ENCODE measurements at places on chromosomes 3 and 15.

GRCh38 chr3:22959593-22959992 is 243.5 kb upstream of the UBE2E2 start:
- no peak for DNase-seq

DNA sequence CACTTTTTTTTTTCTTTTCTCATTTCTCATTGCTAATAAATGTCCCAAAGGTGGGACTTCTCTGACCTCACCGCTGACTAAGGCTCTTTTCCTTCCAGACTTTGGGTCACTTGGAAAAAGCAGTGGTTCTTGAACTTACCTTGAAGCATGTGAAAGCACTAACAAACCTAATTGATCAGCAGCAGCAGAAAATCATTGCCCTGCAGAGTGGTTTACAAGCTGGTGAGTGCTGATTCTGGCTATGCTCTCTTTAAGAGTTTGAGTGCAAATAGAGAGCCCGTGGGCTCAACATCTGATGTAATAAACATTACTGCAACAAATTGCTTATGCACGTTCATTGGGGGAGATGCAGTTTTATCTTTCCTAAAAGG is 2.0 kb downstream of the BHLHE40 start:
- no peak for DNase-seq

DNA sequence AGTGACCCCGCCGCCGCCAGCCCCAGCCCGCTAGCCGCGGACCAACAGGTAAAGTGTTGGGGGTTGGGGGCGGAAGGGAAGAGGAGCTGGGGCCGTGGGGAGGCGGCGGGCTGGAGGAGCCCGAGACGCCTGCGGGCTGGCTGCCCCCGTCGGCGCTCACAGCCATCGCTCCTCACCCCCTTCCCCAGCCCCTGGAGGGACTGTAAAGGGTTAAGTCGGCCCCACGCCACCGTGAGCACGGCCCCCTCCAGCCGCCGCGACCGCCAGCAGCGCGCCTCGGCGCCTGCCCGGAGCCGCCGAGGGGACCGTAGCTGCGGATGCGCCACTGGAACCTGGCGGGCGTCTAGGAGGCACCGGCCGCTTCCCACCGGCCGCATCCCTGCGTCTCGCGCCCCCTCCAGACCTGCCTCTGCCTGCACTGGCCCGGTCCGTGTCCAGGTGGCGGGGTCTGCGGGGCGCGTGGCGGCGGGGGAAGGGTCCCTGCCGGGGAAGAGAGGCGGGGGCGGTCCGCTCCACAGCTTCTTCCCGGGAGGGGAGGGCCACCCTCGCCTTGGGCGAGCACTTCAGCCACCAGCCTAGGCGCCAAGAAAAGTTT is 522 bp downstream of the MED12L start:
- DNase-seq: peak; percentile 22

- DNase-seq: no peak
Observed at GRCh38 chr3:116440196-116440595, 5.1 kb downstream of the LSAMP start.

GRCh38 chr3:188749010-188749617 is 422.7 kb upstream of the TPRG1 start:
- DNase-seq: no peak

DNA sequence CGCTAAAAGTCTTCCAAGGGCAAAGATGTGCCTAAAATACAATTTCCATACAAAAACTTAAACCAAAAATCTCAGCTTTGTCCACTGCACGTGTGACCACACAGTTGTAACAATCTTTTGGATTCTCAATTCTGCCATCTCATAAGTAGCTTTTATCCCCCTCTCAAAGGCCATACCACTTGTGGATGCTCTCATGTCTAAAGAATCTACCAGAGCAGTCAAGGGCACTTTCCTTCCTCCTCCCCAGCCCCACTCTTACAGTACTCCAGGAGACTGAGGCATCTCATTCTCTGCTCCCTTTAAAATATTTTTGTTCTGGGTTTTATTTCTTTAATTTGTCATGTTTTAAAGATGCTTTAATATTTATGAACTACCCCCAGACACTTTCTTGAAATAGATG is 102.3 kb upstream of the PFN2 start:
- no peak for DNase-seq

GRCh38 chr3:170425491-170426239 is 7.0 kb downstream of the CLDN11 start:
- no peak for DNase-seq

GRCh38 chr3:37453393-37454389 is 279.3 kb upstream of the LRRFIP2 start:
- DNase-seq: peak; percentile 20

DNA sequence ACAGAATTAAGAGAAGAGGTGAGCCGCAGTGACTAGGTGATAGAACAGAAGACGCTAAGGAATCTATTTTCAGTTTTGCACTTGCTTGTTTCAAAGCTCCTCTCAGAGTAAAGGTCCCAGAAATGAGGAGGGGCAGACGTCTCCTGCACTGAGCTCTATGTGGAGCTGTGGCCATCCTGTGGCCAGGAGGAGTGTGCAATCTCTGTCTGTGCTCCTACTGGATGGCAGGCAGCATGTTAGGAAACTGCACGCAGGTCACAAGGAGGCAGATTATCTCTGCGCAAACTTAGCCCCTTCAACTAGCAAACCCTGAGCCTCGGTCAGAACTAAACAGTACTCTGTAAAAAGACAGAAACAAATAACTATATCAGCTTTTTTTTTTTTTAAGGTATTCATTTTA is 31.1 kb upstream of the PPIB start:
- DNase-seq: no peak

DNA sequence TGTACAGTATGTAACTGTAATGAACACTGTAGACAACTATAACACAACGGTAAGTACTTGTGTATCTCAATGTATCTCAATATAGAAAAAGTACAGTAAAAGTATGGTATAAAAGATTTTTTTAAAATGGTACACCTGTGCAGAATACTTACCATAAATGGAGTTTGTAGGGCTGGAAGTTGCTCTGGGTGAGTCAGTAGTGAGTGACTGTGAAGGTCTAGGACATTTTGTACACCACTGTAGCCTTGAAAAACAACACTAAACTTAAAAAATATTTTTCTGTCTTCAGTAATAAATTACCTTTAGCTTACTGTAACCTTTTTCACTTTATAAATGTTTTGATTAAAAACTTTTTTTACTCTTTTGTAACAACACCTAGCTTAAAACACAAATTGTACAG is 142.9 kb downstream of the ATG7 start:
- no peak for DNase-seq

- no peak for DNase-seq
Observed at GRCh38 chr15:41504751-41505492, 8.7 kb downstream of the LTK start.

- DNase-seq: no peak
Observed at GRCh38 chr3:129261894-129262293, 12.5 kb downstream of the COPG1 start.

DNA sequence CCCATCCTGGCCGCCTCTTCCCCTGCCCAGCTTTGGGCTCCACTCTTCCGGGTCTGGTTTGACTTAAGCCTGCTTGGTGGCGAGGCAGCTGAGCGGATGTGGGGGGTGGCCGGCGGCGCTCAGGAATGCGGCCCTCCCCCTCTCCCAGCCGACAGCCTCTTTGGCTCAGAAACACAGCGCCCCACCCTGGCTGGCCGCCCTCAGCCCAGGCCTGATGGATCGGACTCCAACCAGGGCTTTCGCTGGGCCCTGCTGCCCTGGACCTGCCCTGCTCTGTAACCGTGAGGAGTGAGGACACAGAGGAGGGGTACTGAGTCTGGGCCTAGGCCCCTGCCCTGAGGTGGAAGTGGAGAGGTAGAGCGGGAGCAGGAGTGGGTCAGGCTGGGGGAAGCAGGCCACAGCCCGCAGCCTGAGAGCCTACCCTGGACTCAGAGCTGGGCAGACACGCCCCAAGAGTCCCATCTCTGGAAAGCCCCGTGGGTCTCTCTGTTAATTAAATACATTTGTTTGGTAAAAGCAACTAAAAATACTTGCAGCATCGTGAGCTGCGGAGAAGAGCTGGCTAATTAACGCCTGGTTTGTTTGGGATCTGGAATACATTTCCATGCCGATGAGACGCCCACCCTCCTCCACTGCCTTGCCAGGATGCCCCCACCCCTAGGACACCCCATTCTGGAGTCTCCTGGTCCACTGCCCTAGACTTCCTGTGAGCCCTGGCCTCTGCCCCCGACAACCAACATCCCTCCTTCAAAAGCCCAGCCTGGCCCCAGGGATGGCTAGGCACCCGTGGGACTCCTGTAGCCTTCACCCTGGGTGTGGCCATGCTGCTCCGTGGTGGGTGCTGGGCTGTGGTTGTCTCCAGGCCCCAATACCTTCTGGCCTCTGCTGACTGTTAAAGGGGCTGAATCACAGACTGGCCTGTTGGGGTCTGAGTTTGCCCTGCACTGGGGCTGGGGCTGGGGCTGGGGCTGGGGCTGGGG is 19.6 kb downstream of the PLXNA1 start:
- DNase-seq: peak; percentile 68

DNA sequence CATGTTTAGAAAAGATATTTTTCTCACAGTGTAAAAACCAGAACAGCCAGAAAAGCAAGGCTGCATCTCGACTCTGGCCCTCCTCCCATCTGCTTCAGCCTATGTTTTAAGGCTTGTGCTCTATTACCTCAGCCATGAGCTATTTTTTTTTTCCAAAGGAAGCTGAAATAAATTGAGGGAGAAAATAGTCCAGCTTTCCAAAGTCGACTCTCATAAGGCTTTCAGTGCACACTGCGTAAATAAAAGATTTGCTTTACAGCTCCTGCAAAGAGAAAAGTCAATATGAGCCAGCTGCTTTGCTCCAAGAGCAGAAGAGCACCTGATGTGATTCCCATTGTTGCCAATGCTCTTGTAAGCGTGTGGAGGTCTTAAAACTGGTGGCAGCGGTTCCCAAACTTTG is 26.7 kb downstream of the SCG3 start:
- peak; percentile 56 for DNase-seq

GRCh38 chr3:107907996-107908395 is 182.8 kb downstream of the CD47 start:
- no peak for DNase-seq

GRCh38 chr3:114758831-114759699 is 388.0 kb downstream of the ZBTB20 start:
- DNase-seq: peak; percentile 19

- DNase-seq: peak; percentile 55
Observed at GRCh38 chr3:170999737-171000242, 26.7 kb downstream of the SLC2A2 start.

GRCh38 chr3:20079621-20080020 is 39.4 kb downstream of the KAT2B start:
- no peak for DNase-seq

DNA sequence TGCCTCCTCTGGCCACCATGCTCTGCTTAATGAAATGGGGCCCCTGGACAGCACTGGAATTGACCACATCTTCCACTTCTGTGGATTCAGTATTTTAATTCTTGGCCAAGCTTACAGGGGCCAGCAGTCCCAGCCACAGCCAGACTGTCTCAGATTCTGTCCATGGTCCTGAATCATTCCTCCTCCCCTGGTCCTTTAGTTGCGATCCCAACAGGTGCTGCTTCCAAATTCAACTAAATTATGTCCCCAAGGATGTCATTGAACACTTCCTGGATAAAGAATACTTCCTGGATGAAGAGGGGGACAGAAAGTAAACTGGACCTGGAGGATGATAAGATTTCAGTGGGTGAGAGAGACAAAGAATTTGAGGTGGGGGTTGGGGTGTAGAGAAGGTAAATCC is 111.1 kb upstream of the FOXB1 start:
- DNase-seq: no peak

- peak; percentile 8 for DNase-seq
Observed at GRCh38 chr3:127170814-127171213, 22.1 kb upstream of the PRR23E start.

DNA sequence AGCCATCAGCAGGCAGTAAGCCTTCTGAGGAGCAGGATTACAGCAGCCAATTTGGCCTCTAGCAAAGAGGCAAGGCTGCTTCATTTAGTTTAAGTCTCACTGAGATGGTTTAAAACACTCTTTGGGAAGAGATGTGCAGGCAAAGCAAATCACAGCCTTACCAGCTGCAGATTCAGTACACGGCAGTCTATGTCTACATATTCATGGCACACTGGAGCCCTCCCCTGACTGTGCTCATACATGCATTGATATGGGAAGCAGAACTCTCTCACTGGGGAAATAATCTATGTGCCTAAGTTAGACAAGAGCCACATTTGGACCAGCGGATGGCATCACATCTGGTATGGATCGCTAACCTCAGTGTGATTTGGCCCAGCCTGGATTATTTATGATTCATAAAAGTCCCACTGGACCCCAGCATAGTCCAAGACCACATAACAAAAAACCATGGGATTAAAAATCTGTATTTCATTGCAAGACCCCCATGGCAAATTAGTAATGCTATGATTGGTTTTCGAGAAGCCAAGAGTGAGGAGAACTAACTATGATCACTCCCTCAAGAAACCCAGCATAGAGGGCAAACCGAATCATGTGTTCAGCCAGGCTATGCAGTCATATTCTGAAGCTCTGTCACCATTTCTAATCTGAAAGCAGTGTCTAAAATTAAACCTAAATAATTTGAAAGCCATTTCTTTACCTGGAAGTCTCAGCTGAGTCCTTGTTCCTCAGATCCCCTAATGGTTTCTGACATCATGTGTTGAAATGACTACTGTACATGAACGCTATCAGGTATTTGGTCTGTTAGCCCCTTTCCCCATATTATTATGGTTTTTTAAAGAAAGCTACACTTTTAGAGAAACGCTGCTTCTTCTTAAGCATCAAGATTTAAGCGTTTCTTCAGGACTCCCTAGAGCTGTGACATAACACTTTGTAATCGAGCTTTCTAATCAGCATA is 1.2 kb downstream of the PRICKLE2 start:
- no peak for DNase-seq

DNA sequence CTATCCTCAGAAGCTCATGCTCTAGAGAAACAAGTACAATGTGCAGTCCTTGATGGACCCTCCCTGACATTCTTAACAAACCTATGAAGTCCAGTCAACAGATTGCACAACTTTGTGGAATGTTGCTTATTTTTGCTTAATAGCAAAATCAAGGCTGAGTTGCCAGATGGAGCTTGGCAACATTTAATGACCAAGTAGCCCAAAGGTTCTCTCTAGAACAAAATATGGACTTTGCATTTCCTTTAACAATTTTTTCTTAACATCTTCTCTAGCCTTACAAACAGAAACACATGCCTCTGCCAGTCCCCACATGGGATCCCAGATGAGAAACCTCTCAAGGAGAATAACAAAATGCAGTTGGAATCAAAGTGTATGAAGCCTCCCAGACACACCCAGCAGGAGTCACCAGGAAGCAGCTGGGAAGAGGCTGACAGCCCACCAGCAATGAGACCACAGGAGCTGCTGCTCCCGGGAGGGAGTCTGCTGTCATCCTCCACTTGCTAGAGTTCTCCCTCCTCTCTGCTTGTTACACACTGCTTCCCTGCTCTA is 422.5 kb upstream of the CDIN1 start:
- no peak for DNase-seq
